ENCODE measurements at places on chromosomes 2 and 18. TPM values are rescaled to one million over a fixed set of nuclear protein-coding genes. Genes with fewer than 3 reads are reported as not detected.

DNA sequence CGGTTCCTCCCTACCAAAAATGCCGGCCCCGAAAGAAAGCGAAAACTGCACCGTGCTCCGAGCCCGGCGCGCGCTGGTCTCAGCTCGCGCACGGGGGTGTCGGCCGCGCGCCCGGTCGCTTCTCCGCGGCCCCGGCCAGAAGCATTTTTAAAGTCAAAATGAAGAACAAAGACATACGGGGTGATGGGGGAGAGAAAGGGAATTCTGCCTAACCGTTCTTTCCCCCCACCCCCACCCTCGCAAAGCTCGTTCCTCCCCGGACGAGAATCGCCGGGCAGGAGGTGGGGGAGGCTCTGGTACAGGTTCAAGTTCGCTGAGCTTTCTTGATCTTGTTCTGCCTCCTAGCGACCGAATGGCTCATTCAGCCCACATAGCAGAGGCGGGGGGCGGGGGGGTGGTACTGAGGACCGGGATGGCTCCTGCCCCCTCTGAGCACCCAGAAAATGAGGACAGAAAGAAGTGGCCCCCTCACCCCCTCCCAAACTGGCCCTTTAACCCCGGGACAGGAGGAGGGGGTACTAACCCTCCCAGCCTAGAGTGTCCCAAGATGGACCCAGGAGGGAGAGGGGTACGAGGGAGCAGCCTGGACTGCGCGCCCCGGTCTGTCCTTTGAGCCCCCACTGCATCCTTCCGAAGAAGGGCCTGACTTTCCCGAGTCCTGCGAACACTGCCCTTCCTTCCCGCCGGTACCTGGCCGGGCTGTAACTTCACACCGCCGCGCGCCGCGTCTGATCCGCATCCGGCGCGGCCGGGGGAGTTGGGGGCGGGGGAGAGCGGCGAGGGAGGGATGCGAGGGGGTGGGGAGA, 3.1 kb downstream of the BCL11A start:
- peak; percentile 58 for DNase-seq

DNA sequence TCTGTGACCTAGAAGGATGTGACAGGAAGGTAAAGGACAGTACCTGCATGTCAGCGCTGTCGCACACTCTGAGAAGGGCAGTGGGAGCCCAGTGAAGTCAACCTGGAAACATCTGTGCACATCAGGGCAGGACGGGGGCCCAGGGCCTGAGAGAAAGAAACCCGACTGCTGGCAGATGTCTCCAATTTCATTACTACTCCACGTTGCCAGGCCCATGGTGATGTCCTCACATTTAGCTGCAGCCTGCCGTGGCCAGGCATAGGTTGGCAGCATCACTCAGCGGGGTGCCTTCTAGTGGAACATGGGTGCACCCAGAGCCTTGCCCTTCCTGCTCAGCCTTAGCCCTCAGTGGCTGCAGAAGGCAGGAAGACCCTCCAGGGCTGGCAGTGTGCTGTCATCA, 72.3 kb upstream of the FOSL2 start:
- DNase-seq: no peak

DNA sequence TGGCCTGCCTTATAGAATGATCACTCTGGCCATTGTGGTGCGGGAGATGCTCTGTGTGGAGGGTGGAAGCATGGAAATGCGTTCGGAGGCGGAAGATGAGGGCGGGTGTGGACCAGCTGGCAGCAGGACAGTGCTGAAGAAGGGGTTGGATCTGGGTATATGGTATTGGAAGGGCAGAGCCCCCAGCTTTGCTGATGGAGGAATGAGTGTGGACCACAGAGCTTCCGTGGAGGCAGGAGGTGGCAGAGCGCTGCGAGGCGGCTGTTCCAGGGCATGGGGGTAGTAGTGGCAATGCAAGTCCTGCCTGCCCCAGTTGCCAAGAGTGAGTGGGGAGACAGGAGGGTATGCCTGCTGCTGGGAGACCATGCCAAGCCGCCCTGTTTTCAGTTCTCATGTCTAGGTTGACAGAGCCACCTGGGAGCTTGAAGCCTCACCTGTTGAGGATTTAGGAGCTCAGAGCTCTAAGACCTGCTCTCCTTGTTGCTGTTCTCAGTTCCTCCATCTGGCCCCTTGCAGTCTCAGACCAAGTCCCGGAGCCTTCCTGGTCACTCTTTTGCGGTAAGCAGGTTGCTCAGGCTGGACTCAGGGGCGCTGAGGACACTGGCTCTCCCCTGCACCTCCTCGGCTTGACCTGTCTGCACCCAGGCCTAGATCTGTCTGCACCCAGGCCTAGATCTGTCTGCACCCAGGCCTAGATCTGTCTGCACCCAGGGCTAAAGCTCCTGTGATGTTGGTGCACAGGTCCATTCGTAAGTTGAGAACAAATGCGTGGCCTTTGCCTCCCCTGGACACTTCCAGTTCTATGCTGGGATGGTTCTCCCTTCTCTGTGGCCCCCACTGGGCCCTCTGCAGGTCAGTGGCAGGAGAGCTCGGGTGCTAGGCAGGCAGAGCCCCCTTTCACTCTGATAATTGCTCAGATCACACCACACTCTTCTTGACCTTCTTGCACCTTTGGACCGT, 290.5 kb upstream of the HS6ST1 start:
- DNase-seq: peak; percentile 10

The UCN gene
- total RNA-seq: 3.7 TPM

The SKOR2 gene
- total RNA-seq: not detected

- no peak for DNase-seq
These were observed 19.6 kb downstream of the B3GNT2 start for GRCh38 chr2:62215306-62216064.

The KIF1A gene
- 2.3 TPM for total RNA-seq

GRCh38 chr2:223469270-223470046, 132.7 kb downstream of the SCG2 start:
- no peak for DNase-seq

GRCh38 chr2:63737081-63737751, 104.5 kb upstream of the UGP2 start:
- no peak for DNase-seq
